Right cardiac atrium (tissue), 5 donors: ENCODE measurements at places on chromosomes 7 and 10. TPM values are rescaled to one million over a fixed set of nuclear protein-coding genes. Genes with fewer than 3 reads are reported as not detected.

The C10orf90 gene
- total RNA-seq, result not detected

The KLLN gene
- 0.53 TPM for total RNA-seq

The ERVW-1 gene
- total RNA-seq, result not detected

The STYXL1 gene
- 10.2 TPM for total RNA-seq

The ICA1 gene
- total RNA-seq, result 70.0 TPM

The BLNK gene
- total RNA-seq, result 1.7 TPM

The HOXA5 gene
- not detected for total RNA-seq

The CDC14C gene
- not detected for total RNA-seq

The CPA2 gene
- total RNA-seq, result not detected

The BUB3 gene
- total RNA-seq, result 43.0 TPM

DNA sequence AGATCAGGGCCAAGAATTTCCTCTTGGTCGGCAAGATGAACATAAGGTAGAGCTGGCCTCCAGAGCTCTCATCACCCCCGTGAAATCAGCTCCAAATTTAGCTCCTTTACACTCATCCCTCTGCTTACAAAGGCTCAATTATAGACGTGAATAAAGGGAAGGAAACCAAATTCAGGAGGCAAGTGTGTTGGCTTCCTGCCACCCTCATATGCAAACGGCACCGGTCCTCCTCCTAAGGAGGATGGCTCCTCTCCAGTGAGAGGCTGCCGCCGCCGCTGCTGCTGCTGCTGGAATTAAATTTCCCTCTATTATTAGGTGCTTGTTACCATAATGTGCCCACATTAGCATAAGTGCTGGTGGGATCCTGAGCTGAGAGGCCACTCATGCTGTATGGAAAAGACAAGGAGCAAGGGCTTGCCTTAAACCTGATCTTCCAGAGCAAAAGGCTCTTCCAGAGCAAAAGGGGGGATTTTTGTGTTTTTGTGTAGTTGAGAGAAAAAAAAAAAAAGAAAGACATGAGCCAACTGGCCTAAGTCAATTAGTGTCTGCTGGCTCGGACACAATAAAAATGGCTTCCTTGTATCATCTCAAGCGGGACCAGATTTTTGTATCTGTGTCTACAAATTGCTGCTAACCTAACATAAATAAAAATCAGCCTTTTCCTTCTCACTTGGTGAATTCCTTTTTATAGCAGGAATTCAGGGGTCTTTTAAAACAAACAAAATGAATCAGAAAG lies 68.4 kb downstream of the CDHR3 start:
- DNase-seq, result peak; percentile 60

DNA sequence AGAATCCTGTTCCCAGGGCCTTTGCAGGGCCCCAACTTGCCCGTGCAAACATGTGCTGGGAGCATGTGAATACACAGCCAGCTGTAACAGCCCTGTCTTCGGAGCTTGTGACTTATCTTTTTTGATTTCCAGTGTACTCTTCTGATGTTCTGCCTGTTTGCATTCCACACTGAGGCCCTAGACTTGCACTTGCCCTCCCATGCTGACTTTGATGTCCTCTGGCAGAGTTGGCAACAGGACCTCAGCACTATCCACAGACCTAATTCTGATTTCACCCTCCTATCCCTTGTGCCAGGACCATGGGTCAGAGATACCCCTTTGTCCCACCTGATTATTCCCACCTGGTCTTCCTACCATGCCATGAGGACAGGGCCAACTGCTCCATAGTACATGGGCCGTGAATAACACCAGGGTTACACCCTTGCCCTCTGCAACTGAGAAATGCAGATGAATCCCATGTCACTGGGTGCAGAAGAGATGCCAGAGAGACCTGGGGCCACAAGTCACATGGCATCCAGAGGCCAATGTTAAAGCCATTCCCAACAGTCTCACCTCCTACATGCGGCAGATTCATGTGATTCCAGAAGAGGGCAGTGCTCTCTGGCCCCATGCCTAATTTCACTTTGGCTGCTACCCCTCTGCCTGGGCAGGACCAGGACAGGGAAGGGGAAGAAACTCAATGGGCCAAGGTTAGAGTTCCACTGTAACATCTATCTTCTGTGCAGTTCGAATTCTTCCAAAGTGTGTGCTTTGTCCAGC lies 43.0 kb downstream of the SCRN1 start:
- DNase-seq, result peak; percentile 79

DNA sequence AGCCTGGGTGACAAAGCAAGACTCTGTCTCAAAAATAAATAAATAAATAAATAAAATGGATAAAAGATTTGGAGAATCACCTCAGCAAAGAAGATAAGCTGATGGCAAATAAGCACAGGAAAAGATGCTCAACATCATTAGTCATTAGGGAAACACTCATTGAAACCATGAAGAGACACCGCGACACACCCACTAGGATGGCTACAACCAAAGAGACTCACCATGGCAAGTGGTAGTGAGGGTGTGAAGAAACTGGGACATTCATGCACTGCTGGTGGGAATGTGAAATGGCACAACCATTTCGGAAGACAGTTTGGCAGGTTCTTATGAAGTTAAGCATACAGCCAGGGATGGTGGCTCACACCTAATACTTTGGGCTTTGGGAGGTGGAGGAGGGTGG lies 37.8 kb upstream of the FXYD4 start:
- DNase-seq, result no peak

DNA sequence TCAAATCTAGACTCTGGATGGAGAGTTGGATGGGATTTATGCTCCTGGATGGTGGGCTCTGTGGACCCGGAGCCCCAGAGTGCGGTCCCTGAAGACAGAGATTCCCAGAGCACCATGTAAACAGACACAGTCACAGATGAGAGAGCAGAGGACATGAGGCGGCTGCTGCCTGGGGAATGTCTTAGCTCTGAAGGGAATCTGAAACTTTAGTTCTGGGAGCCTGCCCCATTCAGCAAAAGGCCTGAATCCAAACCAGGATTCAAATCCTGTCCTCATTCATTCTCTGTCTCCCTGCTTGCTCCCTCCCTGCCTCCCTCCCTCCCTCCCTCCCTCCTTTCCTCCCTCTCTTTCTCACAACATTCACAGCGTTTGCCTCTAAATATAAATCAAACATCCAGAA lies 49.5 kb upstream of the CALD1 start:
- DNase-seq, result no peak

DNA sequence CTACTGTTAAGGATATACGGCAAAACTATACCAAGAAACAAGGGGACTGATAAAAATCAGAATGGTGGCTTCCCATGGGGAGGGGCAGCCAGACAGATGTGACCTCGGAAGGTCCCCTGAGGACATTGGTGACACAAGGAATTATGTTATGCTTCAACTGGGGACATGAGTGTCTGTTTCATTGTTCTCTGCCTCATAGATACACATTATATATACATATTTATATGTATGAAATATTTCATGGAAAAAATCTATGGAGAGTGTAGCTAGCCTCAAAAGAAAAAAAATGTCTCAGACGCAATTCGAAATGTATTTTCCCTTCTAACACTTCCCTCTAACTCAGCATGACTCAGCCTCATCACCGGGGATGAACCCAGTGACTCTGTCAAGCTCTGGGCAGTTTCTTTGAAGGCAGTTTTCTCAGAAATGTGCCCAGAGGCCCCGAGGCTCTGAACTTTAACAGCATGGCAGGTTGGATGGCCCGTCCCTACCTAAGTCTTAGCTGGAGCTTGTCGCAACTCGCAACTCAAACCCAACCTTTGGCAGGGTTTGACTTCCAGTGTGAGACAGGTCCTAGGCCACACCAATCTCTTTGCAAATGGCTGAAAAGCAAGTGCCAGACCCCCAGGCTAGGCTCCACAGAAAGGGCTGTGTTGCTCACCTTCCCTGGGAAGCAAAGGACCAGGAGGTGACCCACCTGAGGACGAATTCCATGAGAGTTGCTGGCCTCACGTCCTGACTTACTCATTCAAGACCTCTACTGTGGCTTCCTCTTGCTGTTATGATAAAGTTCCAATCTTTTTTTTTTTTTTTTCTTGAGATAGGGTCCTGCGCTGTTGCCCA lies 86.9 kb downstream of the CARD11 start:
- DNase-seq, result no peak

- peak; percentile 57 for DNase-seq
Observed at GRCh38 chr7:149867762-149868622, 5.8 kb upstream of the ATP6V0E2 start.

DNA sequence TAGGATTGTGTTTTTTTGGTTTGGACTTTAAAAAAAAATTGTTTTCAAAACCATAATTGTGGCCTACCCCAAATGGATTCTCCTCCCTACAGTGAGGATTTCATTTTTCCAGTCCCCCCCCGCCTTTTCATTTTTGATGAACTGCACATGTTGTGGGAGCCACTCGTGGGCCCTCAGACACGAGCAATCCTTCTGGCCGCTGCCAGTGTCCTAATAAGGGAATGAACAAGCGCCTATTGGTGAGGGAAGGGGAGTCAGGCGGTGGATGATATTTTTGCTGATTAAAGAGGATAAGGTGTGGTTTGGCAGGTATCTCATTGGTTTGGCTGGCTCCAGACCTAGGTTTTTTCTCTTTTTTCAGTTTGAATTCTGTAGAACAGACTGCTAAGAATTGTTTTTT lies 78.7 kb upstream of the AGBL3 start:
- no peak for DNase-seq

DNA sequence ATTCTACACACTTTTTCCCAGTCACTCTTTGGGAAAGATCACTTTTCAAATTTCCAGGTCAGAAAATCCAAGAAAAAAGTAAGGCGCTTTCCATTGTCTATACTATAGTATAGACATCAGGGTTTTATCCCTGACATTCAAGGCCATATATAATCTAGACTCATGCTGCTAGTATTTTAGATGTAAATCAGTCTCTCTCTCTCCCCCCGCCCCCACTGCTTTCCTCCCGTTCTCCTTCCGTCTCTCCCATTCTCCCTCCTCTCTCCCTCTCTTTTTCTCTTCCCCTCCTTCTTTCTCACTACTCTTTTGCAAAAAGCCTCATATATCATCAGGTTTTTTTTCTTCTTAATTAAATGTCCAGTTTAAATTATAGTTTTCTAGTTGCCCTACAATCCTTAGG lies 154.8 kb downstream of the PHF14 start:
- no peak for DNase-seq

DNA sequence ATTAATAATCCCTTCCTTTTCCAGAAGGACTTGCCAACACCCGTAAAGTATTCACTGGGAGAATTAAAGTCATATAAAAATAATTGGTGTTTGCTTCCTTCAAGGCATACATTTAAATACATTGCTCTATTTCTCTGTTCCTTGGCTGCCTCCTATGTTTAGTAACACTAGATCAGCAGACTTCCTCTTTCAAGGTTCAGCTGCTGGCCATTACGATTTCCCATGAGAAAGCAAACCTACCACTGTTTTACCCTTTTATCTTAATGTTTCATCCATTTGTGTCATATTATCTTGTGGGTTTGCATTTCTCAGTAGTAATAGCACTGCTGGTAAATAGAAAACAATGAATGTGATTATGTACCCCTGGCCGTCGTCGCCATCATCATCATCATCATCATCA lies 313.8 kb upstream of the BMPER start:
- DNase-seq, result no peak

DNA sequence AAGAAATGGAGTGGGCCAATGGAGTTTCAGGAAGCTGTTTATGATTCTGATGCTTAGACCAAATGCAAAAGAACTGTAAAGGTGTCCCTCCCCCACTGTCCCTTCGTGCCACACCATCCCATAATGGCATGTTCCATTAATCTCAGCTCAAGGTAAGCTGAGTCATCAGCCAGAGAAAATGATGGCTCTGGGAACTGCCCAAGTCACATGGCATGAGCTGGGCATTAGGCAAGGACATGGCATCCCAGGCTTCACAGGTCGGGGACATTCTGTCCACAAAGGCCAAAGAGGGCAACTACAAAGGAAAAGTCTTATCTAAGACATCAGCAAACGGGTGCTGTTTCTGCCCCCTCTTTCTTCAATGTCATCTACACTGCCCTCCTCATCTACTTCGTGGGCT lies 44.9 kb downstream of the DLG5 start:
- no peak for DNase-seq

DNA sequence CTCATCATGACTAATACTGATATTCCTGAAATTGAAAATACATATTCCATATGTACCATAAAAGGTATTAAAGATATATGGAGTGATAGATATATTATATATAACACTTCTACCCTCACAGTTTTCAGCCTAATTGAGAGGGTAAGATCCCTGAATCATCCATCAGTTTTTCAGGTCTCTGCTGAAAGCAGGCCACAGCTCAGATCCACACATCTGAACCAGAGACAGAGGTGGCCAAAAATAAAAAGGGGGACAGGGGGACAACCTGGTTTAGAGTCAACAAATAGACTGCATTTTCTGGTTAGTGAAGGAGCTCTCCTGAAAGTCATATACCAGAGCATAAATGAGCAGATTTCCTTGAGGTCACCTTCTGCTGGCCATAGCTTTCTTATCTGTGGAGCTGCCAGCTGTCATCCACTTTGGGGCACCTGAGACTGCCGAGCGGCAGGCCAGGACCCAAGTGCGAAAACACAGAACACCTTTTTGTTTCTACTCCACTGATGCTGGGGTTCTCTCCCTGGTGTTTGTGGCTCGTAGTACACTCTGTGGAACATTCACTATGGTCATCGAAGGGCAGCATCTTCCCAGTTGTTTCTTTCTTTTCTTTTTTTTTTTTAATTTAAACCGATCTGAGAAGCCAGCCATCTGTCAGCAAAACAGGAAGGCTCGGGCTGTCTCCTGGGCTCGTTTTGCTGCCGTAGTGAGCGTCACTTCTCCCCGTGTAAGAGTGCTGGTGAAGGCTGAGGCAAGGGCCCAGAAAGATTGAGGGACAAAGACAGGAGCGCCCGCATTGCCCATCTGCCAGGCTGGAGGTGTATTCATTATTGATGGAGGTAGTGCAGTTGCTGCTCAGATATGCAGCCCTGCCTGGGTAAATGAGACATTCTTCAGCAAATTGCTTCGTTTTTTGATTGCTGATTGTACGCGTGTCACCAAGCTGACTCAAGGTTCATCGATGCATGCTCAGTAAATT lies 13.5 kb downstream of the IKZF1 start:
- DNase-seq, result no peak

DNA sequence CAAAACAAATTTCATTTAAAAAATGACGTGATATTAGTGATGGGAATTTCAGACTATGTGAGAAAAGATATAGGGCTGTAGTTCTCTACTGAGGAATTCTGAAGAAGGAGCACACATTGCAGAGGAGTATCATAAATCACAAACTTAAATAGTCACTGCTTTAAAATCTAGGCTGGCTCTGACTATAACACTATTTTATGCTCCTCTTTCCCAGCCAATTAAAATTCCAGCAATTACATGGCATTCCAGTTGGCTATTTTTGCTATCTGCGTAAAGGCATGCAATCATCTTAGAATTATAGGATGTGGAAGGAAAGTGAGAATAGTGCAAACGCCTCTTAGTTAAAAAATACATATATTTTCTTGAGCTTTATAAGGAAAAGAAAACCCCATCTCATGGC lies 123.1 kb downstream of the GNAI1 start:
- DNase-seq, result no peak

- no peak for DNase-seq
Observed at GRCh38 chr10:73907841-73908517, 3.0 kb upstream of the PLAU start.

DNA sequence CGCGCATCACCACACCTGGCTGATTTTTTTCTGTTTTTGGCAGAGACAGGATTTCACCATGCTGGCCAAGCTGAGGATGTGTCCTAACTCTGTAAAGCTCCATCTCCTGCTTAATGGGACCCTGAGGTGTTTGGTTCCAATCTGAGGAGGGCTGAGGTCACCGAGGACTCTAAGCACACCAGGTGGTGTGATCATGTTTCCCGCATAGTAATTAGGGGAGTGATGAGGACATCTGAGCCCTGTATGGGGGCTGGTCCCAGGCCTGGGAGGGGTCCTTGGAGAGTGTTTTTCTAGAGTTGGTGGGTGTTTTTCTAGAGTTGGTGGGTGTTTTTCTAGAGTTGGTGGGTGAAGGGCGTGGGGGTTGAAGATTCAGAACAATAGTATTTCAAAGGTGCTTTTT lies 3.0 kb upstream of the ABHD11 start:
- DNase-seq, result no peak
